ENCODE measurements at places on chromosomes 7 and 10.
A peak's percentile ranks its signal among the peaks of the same experiment; 100 is the strongest.

DNA sequence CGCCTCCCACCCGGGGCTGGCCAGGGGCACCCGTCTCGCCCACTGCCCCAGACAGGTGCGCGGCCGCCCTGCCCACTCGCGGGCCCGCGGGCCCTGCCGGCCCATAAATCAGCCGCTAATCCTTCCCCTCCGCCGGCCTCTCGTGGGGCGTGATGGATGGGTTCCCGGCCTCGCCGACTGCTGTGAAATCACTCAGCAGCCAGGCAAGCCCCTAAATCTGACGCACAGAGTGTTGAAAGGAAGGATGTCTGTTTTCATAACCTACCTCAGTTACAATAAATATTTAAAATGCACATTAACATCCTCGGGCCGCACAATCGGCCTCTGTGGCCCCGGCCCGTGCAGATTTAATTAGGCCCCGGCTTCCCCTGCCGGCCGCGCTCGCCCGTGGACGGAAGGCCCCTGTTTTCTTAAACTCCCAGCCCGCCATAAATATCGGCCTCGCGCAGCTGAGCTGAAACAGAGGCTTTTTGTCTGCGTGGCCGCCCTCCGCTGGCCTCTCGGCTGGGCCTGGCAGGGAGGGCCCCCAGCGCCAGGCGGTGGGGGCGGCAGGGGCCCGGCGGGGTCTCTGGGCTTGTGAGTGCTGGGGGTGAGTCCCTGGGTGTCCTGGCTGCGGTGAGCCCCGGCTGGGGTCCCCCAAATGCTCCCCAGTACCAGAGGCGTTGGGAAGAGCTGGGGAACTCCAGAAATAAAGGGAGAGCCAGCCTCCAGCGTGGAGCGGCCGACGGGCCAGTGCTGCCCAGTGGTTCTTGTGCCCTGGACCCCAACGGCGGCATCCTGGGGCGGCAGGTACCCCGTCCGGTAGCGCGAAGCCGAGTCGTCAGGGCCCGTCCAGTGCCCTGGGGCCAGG, 90.7 kb downstream of the UNCX start:
- DNase-seq, result no peak

GRCh38 chr10:116522803-116523381, 22.8 kb upstream of the PNLIP start:
- DNase-seq, result no peak

DNA sequence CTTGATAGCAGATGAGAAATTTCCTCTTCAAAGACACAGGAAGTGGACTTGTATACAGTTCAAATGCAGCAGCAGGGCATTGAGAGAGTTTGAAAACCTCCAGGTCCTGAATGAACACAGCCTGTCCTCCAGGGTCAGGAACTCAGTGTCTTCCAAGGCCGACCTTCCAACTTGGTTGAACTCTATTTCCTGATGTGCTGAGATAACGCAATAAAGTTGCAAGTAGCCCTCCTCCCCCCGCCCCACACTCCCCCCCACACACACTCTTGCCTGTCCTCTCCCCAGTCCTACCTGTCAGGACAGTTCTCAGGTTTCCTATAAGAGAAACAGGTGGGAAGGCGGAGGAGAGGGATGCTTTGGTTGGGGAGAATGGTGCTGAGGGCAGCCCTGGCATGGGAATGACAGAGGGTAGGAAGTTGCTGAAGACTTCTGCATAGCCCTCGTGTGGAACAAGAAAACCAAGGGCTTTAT, 90.0 kb downstream of the CCDC71L start:
- no peak for DNase-seq

DNA sequence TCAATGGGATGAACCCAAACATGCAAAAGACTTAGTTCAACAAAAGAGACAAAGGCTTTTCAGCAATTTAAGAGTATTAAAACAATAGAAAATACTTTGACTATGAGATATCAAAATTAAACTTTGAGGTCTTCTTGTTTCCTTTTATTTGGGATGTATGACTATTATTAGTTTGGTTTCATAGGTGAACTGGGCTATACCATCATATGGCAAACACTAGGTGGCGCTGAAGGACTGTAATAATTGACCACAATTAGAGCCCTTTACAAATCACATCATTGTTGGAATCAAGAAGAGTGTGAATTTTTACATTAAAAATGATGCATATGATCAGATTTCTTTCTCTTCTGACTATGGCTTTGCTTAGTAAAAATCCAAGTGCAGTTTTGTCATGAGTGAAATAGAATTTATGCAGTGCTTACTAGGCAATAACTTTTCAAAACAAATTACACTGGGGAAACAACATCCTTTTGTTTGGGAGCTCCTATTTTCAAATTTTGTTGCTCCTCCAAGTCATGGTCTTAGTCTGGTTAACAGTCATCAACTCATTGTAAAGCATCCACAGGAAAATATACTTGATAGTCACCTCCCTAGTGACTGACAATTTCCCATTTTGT, 14.7 kb upstream of the NXPH1 start:
- peak; percentile 21 for DNase-seq

- DNase-seq, result no peak
Measured at GRCh38 chr7:120582916-120583315, 275.0 kb downstream of the TSPAN12 start.

- DNase-seq, result peak; percentile 75
Measured at GRCh38 chr7:73715648-73716317, 3.7 kb downstream of the STX1A start.

- DNase-seq, result no peak
Measured at GRCh38 chr10:79196470-79197461, 128.0 kb downstream of the ZMIZ1 start.

- DNase-seq, result no peak
Measured at GRCh38 chr7:122118757-122119156, 25.3 kb downstream of the AASS start.

DNA sequence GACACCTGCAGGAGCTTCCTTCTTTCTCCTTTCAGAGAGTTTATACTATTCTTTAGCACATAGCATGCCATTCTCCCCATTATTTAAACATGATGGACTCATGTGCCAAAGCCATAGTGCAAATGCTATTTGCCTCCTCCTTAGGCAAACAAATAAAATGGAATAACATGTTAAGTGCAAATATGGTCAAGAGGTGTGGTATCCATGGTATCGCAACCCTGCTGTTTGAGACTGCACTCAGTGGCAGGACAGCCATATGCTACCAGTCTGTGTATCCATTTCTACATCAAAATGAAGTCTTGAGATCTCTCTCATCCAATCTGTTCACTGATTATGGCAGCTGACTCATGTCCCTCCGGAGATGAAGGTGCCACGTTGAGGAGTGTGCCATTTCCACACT, 22.8 kb downstream of the HEPACAM2 start:
- DNase-seq, result no peak

- no peak for DNase-seq
Measured at GRCh38 chr7:92768501-92769393, 67.6 kb downstream of the CDK6 start.

GRCh38 chr7:101058355-101058754, 26.9 kb upstream of the TRIM56 start:
- peak; percentile 11 for DNase-seq

DNA sequence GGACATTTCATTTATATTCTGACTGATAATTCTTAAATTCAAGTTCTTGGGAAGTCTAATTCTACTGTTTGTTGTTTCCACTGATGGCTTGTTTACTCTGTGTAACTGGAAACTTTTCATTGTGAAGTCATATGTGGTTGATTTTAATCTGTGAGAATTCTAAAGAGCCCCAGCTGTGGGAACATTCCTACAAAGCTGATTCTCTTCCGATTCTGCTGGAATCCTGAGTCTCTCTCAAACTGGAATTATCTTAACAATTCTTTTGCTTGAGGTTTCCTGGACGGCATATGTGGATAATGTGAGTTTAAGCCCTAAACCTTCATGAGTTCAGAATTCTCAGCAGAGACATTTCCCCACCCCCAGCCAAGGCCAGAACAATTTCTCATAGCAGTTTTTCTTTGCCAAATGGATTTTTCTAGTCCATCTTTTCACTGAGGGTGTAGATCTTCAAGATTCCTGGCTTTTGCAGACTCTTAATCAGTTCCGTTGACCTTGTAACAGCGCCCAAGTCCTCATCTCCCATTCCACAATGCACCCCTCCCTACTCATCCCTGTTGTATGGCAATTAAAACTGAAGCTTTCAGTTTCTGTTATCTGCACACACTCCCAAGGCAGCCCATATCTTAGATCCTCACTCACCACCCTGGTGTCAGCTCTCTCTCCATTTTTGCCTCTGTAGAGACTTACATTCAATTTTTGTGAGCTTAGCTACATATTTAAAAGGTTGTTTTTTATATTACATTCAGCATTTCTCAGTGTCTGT, 37.6 kb downstream of the GRM8 start:
- no peak for DNase-seq

DNA sequence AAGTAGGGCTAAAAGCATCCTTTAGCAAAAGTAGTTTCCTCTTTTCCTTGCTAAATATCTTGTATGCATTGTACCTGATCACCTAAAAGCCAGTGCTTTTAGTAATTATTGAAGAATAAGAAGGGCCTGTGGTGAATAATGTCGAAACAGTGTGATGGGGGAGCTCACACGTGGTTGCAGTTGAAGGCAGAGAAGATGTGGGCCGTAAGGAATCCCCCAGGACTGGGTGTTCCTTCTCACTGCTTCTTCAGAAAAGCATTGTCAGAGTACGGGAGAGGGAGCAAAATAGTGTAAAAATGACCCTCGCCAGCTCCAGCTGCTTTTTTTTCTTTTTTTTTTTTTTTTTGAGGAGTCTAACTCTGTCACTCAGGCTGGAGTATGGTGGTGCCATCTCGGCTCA, 201.1 kb downstream of the NSUN6 start:
- no peak for DNase-seq

DNA sequence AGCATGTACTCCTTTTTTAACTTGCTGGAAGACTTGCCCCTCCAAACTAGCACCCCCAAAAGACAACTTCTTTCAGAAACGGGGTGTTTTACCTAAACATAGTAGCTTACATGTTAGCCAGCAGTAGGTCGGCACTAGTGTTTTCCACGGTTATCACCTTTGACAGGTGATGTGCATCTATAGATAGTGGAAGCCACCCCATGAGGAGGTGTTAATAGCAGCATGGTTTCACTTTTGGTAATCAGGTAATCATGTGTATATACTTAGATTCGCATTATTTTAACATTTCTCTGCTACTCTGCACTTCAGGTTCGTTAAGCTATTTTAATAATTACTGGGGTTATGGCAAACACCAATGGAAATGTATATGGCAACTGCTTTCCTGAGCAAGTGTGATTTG, 17.6 kb downstream of the SRI start:
- DNase-seq, result no peak

DNA sequence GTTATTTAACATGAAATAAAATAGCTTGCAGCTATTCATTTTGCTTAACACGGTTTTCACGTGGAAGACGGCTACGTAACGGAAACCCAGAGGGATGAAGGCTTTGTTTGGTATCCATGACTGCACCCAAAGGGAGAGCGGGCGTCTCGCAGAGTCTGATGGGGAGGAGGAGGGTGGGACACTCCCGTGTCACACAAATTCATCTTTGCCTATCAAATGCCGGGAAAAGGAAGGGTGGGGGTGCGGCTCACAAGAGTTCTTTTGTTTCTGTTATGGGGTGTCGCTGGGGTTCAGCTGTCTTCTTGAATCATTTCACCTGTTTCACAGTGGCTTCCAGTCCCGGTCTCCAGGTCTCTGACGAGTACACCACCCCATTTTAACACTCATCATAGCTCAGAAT, 108.5 kb downstream of the ZRANB1 start:
- no peak for DNase-seq

GRCh38 chr7:39958038-39958437, 8.0 kb downstream of the CDK13 start:
- no peak for DNase-seq

GRCh38 chr7:56091591-56091990, 1.2 kb downstream of the PHKG1 start:
- DNase-seq, result no peak

GRCh38 chr7:151824373-151824933, 52.5 kb downstream of the PRKAG2 start:
- DNase-seq, result no peak

DNA sequence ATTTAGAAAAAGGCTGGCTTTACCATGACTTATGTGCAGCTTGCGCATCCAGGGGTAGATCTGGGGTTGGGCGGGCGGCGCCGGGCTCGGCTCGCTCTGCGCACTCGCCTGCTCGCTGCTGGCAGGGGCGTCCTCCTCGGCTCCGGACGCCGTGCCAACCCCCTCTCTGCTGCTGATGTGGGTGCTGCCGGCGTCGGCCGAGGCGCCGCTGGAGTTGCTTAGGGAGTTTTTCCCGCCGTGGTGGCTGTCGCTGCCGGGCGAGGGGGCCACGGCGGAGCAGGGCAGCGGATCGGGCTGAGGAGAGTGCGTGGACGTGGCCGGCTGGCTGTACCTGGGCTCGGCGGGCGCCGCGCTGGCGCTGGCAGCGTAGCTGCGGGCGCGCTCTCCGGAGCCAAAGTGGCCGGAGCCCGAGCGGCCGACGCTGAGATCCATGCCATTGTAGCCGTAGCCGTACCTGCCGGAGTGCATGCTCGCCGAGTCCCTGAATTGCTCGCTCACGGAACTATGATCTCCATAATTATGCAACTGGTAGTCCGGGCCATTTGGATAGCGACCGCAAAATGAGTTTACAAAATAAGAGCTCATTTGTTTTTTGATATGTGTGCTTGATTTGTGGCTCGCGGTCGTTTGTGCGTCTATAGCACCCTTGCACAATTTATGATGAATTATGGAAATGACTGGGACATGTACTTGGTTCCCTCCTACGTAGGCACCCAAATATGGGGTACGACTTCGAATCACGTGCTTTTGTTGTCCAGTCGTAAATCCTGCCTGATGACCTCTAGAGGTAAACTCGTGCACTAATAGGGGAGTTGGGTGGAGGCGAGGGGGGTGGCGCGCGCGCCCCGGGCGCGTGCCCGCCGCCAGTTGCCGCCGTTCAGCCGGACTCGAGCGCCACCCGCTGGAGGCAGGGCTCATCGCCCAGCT, at the start of gene HOXA5:
TSS of gene HOXA5 (minus strand) at position 659 of the 927 bp plus-strand sequence. CDS start at position 585, 74 bp downstream.
- DNase-seq, result peak; percentile 89

GRCh38 chr7:79855172-79855571, 279.5 kb upstream of the GNAI1 start:
- DNase-seq, result no peak

- no peak for DNase-seq
Measured at GRCh38 chr10:77441353-77442166, 196.0 kb downstream of the KCNMA1 start.

DNA sequence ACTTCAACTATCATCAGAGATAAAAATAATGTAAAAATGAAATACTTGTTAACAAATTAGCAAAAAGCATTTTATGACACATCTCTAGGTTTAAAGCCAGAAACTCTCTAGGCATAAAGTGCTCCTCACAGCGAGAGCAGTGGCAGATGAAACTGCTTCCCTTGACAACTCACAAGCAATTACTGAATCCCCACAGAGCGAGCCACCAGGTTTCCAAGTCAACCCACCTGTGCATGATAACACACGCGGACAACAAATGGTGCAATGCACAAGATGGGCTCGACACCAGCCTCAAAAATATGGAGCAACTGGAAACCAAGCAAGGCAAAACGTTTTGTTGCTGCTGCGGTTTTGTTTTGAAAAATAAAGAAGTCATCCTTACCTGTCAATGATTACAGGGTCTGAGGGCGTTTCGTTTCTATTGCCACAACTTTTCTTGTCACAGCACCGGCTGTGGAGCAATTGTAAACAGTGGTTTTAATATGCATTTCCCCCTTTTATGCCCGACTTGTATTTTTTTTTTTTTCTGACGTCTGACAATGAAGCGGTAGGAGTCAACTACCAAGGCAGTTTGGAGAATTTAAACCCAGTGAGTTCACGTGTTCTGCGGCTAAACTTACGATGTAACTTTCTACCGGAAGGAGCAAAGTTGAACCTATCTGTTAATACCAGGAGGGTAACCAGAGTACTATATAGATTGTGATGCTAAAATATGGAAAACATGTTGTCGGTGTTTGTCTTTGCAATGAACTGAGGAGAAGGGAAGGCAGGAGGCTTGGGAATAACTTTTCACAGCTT, 7.0 kb downstream of the EBF3 start:
- DNase-seq, result no peak

- no peak for DNase-seq
Measured at GRCh38 chr7:130377178-130377577, 3.1 kb upstream of the CPA1 start.

All from keratinocyte (primary cell).